DMS53 (cell line): ENCODE measurements at places on chromosomes 6 and 20.

DNA sequence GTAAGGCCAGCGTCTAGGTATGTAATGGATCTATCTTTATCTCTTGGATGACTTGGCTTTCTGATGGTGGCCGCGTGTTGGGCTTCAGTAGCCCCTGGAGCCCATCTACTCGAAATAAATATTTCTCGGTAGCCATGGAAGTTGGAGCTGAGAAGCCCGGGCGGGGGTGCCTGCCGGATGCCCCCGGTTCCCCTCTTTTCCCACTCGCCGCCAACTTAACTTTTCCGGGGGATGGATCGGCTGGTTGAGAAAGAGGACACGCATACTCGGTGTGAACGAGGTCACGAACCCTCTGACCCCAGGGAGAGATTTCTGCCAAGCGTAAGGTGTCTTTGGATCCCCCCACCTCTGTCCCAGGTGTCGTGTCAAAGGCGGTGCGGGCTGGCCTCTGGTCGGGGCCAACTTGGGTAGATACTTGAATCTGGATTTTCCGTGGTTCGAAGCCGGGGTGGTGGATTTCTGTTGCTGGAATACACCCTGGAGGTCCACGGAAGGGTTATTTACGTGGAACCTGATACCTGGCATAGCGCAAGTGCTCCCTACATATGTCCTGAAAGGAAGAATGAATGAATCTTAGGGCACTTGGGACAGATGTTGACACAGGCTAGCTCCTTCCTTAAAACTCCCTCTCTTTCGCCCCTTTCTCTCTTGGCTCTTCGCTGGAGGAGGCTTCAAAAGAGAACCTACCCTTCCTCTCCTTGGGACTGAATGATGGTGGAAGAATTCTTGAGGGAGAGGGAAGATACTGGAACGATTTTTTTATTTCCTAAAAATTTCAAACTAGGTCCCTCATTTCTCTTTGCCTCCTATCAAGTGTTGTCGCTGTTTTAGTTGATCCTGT lies 996 bp downstream of the DOK5 start:
- DNase-seq: peak; percentile 40

GRCh38 chr20:33811776-33812151 lies 616 bp downstream of the CHMP4B start:
- peak; percentile 57 for DNase-seq

DNA sequence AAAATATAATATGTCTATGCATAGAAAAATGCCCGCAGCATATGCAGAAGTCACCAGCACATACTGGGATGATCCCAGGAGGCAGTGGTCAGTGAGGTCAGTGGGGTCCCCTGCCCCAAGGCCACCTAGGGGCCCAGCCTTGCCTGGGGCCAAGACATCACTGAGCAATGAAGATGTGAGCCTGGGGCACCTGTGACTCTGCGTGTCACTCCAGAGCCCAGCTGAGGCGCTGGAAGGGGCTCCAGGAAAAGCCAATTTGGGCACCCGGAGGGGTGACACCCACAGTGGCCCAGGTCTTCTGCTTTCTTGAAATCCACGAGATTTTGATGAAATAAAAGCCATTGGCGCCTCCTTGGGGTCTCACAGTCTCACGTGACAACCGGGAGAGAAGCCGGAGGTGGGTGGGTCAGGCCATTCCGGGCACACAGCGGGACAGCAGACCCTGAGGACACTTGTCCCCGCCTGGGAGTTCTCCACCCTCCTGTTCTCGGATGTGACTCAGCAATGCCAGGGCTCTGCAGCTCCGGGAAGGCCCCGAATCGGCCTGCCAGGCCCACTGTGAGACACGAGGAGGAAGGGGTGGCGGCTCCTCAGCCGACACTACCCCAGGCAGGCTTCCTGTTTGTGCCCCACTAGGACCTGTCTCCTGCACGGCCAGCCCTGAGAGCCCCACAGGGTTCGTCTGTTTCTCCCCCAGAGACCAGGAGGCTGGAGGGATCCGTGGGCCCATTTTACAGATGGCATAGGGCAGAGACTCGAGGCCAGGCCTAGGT lies 24.4 kb upstream of the SLCO4A1 start:
- DNase-seq: no peak

GRCh38 chr6:2733736-2734480 lies 16.8 kb downstream of the MYLK4 start:
- no peak for DNase-seq

DNA sequence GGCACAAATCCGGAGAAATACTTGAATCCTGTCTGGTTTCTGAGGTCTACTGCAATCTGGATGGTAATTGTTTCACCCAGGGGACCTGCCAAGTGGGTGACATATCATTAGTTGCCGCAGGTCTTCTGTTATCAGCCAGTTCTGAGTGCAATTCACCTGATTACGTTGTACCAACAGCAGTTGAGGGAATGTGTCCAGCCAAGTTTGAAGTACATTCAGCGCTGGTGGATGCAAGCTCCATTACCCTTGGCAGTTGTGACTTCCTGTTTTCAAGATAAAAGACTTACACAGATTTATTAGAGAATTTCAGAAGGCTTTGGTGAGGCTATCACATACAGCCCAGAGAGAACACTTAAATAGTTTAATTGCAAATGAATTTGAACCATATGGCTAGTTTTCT lies 42.8 kb downstream of the FNDC1 start:
- no peak for DNase-seq

DNA sequence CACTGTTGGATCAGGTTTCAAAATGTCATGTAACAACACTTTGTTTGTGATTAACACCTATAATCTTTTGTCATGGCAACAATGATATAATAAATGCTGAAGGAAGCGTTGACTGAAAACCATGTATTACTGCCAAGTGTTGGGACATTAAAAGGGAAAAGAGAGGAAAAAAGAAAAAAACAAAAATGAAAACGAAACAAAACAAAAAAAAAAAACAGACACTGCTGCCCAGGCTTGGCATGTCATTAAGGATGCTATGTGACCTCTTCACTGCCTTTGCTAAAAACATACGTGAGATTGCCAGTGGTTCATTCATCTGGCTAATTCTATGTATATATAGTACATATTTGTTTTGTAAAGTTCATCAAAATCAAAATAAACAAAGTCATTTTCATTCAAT lies 516.7 kb upstream of the RNF217 start:
- DNase-seq: peak; percentile 18

- peak; percentile 7 for DNase-seq
These were observed 331.2 kb downstream of the QKI start for GRCh38 chr6:163745536-163746400.

DNA sequence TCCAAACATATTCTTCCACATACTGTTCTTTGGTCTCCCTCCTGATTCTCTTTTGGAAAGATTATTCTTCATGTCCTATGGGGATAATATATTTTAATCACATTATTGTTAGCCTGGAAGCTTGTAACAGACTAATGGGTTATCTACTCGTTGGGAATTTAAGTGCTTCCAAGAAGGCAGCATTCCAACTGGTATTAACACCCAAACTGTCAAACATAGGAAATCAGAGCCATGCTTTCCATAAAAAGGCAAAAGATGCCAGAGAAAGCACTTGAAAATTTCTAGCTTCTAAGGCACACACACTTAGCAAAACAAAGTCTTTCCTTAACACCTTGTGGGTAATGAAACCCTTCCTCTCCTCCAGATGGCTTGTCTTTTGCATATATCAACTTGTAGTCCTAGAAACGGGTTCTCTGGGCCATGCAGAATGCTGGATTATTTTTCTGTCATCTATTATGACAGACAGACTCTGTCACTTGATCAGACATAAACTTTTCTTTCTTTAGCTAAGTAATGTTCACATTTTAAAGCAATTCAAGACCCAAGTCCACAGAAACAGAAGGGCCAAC lies 41.5 kb downstream of the B4GALT5 start:
- no peak for DNase-seq

GRCh38 chr20:48620507-48621375 lies 207.1 kb downstream of the PREX1 start:
- peak; percentile 67 for DNase-seq

DNA sequence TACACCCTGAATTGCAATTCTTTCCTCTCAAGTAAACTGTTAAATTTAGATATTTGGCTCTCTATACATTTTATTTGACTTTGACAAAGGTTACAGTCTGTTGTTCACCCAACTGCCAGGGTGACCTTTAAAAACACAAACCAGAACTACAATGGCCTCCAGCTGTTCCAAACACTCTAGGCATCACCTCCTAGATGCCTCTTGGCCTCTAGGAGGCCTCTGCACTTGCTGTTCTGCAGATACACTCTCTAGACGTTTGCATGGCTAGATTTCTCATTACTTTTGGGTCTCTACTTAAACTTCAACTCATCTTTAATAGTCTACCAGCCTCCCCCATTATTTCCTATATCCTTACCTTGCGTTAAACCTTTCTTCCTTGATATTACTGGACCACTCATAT lies 102.8 kb upstream of the BEND3 start:
- DNase-seq: no peak

- DNase-seq: no peak
These were observed 54.5 kb downstream of the DZANK1 start for GRCh38 chr20:18412221-18412901.

- no peak for DNase-seq
These were observed 16.5 kb downstream of the PEDS1 start for GRCh38 chr20:50136822-50137599.

DNA sequence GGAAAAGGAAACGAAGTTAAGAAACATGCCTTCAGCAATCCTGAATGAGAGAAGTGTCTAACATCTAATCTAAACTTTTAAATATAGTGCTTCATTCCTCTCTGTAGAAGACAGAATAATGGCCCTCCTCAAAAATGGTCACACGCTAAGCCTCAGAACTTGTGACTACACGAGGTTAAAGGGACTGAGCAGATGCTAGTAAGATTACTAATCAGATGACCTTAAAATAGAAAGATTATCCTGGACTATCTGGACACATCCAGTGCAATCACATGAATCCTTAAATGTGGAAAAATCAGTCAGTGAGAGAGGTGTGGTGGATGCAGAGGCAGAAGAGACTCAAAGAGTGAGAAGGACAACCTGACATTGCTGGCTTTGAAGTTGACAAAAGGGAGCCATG lies 126.1 kb downstream of the TBX18 start:
- no peak for DNase-seq

GRCh38 chr20:62670998-62671397 lies 28.7 kb downstream of the SLCO4A1 start:
- DNase-seq: no peak

GRCh38 chr6:57183336-57183735 lies 11.2 kb downstream of the BAG2 start:
- no peak for DNase-seq

DNA sequence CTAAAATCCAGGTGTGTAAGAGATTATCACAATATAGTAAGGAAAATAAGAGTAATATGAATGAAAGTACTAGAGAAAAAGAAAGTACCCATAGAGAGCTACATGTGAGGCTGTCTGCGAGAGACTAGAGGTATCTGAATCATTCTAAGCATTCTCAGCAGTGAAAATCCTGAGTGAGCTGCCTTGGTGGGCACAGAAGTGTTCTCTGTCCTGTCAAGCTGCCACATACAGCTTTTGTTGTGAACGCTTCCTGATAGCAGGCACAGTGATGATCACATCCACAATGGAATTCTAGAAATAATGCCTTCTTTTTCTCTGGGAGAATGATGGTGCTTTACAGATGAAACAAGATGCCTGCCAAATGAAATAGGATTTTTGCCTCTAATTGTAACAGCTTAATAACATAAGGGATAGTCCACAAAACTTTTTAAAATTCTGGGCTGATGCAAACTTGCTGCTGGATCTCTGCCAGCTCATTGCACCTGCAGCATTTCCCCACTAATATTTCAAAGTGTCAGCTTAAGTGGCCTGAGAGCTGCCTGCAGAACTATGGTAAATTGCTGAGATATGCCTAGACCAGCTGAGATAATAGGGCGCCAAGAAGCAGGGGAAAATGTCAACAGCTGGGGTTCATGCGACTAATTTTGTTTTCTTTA lies 620.5 kb downstream of the DOK5 start:
- DNase-seq: no peak

GRCh38 chr20:34875642-34876405 lies 588 bp upstream of the ACSS2 start:
- DNase-seq: peak; percentile 99

- peak; percentile 84 for DNase-seq
These were observed 85.5 kb downstream of the TRIM27 start for GRCh38 chr6:28838289-28838633.

DNA sequence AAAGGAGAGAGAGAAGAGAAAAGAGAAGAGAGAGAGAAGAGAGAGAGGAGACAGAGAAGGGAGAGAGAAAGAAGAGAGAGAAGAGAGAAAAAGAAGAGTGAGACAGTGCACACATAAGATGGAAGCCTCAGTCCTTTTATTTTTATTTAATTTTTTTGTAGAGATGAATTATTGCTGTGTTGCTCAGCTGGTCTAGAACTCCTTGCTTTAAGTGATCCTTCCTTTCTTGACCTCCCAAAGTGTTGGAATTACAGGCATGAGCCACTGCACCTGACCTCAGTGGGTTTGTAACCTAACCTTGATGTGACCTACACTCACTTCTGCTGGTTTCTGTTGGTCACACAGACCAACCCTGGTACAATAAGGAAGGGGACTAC lies 6.3 kb upstream of the CD40 start:
- no peak for DNase-seq

DNA sequence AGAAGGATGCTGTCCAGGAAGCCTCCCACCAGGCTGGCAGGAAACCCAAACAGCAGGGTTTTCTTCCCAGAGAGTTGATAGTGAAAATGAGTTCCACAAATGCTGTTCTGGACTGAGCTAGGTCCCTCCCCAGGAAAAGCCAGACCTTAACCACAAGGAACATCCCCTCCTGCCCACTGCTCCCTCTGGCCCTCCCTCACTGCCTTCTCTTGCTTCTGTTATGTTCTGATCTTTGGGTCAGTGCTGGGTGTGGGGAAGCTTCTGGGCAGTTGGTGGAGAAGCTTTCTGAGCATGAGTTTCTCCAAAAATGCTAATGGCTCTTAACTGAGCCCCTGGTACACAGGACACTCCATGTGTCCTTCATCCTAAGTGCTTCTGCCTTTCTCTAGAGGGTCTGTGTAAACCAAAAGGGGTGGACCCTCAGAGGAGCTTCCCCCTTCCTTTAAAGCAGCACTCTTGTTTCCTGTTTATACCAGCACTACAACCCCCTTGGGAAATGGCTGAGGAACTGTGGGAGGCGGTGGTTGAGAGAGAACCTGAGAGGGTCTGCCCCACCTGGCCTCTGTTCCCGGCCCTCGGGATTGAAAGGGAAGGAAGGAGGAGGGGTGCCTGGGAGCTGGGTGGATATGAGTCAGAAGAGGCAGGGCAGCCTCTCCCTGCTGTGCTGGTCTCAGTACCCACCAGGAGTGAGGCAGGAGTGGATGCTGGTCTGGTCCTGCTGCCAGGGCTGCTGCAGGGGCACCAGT lies 42.0 kb downstream of the CDS2 start:
- DNase-seq: no peak

GRCh38 chr6:20565342-20565741 lies 31.1 kb downstream of the CDKAL1 start:
- DNase-seq: no peak

GRCh38 chr6:49300443-49300842 lies 162.6 kb downstream of the MMUT start:
- DNase-seq: no peak

DNA sequence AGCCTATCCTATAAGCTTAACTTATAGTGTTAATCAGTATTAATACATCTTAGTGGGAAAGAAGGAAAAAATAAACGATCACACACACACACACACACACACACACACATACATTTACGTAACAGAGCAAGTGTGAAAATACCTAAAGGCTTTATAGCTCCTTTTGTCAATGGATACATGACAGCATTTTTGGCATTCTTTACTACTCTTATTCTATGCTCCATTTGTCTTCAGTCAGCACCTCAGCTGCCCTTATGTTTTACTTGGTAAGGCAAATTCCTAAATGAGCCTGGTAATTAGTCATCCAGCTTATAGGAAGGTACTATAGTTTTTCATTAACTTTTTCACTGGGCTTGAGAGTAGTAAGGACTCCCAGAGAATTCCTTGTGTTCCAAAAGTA lies 25.1 kb upstream of the SLC17A3 start:
- no peak for DNase-seq
